ENCODE measurements at places on chromosomes 12 and 14.

DNA sequence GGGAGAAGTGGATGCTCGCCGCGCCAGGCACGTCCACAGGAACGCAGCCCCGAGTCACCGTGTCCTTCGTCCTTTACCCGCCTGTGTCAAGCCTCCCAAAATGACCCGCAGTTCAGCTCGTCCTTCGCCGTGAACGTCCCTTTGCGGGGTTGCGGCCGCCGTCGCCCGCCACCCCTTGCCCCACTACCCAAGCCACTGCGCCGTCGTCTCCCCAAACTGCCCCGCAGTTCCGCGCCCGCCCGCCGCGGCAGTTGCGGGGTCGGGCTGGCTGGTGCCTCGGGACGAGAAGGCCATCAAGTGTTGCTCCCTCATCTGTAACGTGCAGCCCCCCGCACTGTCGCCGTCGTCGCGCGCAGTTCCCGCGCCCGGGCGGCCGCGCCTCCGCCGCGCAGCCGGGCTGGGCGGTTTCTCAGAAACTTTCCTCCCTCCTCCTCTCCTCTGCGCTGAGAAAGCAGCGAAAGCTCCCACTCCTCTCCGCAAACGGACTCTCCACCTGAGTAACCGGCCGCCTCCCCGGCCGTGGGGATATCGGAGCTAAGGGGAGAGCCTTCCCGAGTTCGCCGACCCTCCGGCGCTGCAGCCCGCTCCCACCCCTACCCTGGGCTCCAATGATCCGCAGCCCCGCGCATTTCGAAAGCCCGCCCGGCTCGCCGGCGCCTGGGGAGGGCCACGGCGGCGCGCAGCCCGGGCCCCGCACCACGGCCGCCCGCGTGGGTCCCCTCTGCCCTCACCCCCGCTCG lies 6.7 kb downstream of the CDKN1B start:
- DNase-seq, result no peak

- no peak for DNase-seq
These were observed 116.6 kb upstream of the FAR2 start for GRCh38 chr12:29032446-29032845.

- DNase-seq, result no peak
These were observed 10.1 kb downstream of the FOXG1 start for GRCh38 chr14:28776482-28777266.

DNA sequence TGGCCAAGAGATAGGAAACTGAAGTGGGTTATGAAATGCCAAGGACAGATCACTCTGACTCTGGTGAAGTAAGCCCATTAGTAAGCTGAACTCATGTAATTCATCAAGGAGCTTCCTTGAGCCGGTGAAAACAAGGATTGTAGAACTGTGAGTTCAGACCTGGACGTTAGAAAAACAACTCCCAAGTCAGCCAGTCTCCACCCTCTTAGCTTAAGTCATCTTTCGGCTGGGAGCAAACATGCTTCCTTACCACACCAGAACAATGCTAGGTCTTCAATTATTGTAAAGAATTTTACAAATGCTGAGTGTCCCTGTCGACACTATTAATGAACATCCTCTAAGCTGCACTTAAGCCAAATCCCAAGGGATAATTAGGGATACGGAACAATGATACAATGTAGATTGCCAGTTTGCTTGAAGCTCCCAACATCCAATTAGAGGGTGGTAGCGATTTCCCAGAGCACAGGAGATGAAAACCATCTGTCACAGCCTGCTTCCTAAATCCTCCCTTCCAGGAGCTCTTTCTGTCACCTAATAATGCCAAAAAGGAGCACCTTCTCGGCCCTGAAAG lies 45.7 kb upstream of the VASH1 start:
- DNase-seq, result no peak

GRCh38 chr12:40181490-40181889 lies 43.3 kb upstream of the LRRK2 start:
- no peak for DNase-seq

DNA sequence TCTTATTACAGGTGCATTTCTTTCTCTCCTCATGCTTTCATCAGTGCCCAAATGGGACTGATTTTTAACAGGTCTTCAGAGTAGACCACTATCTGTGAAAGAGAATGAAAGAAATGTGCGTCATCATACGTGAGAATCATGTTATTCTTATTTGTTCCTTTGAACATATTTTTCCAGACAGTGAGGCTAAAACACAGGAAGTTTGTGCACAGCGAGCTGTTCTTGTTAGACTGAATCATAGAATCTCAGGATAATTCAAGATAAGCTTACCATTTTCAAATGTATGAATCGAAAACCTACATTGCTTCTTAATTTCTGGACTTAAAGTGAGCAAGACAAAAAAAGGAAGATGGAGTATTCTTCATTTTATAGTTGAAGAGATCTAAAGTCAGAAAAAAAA lies 383.1 kb downstream of the EGLN3 start:
- no peak for DNase-seq

- no peak for DNase-seq
These were observed 35.7 kb downstream of the MRPL42 start for GRCh38 chr12:93502802-93503623.

DNA sequence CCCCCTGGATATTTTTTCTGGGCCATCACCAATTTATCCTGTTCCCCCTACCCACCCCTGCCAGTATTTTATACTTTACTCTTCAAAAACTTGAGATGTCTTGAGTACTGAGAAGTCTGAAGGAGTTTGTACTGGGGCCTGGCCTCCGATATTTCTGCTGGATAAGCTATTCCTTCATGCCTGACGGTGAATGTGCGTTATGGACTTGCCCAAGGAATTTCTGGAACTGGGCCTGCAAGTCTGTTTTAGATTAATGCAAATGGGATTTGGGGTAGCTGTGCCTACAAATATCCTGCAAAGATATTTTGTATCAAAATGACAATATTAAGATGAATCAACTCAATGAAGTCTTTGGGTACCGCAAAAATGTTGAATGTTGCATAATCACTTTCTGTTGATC lies at the start of gene PTCSC3:
Gene PTCSC3, minus strand, starts transcription at position 199 of the 400 bp plus-strand sequence.
- no peak for DNase-seq
